Activated naive CD8-positive, alpha-beta T cell treated with anti-CD3 and anti-CD28 coated beads, Interleukin-2, amount 10 ng/mL, durations not matched to agents 7 days and 5 days (primary cell): ENCODE measurements at places on chromosomes 3 and 15. TPM values are rescaled to one million over a fixed set of nuclear protein-coding genes. Genes with fewer than 3 reads are reported as not detected.

The EPHA3 gene
- total RNA-seq: not detected

DNA sequence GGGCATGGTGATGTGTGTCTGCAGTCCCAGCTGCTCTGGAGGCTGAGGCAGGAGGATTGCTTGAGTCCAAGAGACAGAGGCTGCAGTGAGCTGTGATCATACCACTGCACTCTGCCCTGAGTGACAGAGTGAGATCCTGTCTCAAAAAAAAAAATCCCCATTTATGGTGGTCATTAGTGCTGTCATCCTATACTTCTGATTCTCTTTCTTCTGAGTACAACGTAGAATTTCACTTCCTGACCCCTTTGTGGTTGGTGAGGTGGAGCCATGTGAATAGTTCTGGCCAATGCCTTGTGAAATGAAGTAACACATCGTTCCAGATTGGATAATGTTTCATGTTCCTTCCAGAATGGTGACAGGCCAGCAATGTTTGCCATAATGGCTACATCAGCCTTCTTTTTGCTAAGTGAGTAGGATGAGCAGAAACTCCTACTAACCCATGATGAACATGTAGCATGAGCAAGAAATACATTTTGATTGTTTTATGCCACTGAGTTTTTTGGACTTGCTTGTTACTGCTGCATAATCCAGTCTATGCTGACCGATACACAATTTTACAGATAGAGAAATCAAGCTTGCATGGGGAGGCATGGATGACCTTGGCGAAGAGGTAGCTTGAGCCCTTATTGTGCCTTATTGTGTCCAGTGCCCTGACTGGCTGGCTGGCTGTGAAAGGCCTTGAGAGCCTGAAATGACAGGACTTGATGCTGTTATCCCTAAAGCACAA, 30.9 kb upstream of the TLE3 start:
- H3K27ac ChIP-seq: no peak overlapping the region
- no peak overlapping the region for H3K4me3 ChIP-seq
- DNase-seq: no peak
- H3K27me3 ChIP-seq: peaks cover 24% of the 10 kb centered on the region
- H3K36me3 ChIP-seq: peaks cover 3% of the 10 kb centered on the region
- H3K4me1 ChIP-seq: peaks cover 7% of the 10 kb centered on the region

DNA sequence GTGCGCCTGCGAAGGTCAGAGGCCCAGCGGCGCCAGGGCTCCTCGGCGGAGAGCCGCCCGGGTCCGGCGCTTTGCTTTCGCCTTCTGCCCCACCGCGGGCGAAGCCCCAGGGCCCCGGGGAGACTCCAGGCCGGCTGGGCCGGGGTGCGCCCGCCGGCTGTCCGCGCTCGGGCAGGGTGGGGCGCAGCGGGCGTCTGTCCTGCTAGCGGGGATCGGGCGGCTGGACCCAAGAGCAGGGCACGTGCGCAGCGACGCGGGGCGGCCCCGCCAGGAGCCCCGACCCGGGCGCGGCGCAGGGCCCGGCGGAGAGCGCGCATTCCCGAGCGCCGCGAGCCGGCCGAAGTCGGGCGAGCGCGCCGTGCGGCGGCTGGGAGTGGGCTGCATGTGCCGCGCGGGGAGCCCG, 569 bp upstream of the ALDH1A3 start:
- no peak overlapping the region for H3K4me3 ChIP-seq
- H3K27me3 ChIP-seq: peaks cover 68% of the 10 kb centered on the region
- peaks cover 1% of the 10 kb centered on the region for H3K4me1 ChIP-seq
- no peak overlapping the region for H3K27ac ChIP-seq

DNA sequence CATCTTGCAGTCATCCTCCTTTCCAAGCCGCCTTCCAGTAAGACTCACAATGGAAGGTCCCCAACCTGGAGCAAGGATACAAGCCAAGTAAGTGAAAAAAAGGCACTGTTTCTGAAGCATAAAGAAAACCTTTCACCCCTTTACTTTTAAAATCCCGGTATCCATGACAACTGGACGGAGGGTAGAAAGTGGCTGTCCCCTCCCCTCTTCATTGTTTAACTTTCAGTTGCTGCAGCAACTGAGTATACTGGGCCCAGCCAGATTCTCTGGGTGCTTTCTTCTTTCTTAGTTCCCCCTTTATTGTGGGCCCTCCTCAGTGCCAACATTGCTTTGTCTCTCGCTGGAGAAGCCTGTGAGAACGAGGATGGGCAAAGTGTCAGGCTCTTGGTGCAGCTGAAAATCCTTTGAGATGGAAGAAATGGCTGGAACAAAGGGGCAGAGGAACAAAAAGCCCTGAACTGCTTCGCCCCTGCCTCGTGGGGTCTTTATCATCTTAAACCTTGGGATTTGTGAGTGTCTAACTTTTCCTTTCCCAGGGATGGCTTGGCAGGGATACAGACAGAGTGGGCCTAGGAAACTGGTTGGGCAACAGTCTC, 224.0 kb upstream of the RGMA start:
- no peak overlapping the region for H3K4me3 ChIP-seq
- H3K36me3 ChIP-seq: no peaks in the 10 kb centered on the region
- H3K27ac ChIP-seq: no peak overlapping the region
- H3K27me3 ChIP-seq: no peaks in the 10 kb centered on the region

- peaks cover 20% of the 10 kb centered on the region for H3K36me3 ChIP-seq
- DNase-seq: no peak
- H3K27me3 ChIP-seq: no peaks in the 10 kb centered on the region
- no peaks in the 10 kb centered on the region for H3K4me1 ChIP-seq
- no peak overlapping the region for H3K27ac ChIP-seq
These were observed 10.5 kb downstream of the IVD start for GRCh38 chr15:40416056-40416455.

DNA sequence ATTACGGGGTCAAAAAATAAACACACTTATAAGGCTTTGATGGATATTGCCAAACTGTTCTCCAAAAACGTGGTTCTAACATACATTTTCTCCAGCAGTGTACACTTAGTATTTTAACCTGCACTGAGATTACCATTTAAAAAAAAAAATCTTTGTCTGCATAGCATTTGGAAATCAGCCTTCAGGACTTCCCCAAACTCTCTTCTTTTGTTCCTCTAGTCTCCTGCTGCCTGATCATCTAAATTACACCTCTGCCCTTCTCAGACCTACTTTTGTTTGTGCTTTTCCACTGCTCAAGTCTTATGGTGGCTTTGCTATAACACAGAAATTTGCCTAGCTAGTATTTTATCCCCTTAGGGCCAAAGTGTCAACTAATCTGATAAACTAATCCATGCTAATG, 3.8 kb downstream of the NCEH1 start:
- H3K27me3 ChIP-seq: no peaks in the 10 kb centered on the region
- no peak for DNase-seq
- H3K4me3 ChIP-seq: no peak overlapping the region
- H3K36me3 ChIP-seq: no peaks in the 10 kb centered on the region
- no peak overlapping the region for H3K27ac ChIP-seq
- H3K4me1 ChIP-seq: peaks cover 17% of the 10 kb centered on the region

DNA sequence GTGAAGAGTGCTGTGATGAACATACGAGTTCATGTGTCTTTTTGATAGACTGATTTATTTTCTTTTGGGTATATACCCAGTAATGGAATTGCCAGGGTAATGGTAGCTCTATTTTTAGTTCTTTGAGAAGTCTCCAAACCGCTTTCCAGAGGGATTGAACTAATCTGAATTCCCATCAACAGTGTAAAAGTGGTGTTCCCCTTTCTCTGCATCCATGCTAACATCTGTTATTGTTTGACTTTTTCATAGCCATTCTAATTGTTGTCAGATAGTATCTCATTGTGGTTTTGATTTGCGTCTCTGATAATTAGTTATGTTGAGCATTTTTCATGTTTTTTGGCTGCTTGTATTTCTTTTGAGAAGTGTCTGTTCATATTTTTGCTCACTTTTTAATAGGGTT, 54.8 kb upstream of the UTS2B start:
- no peak overlapping the region for H3K27ac ChIP-seq
- DNase-seq: no peak
- no peaks in the 10 kb centered on the region for H3K4me1 ChIP-seq
- H3K27me3 ChIP-seq: no peaks in the 10 kb centered on the region
- H3K4me3 ChIP-seq: no peak overlapping the region

- H3K27me3 ChIP-seq: peaks cover 34% of the 10 kb centered on the region
- DNase-seq: no peak
- no peak overlapping the region for H3K4me3 ChIP-seq
- H3K36me3 ChIP-seq: no peaks in the 10 kb centered on the region
- H3K4me1 ChIP-seq: peaks cover 12% of the 10 kb centered on the region
These were observed 13.7 kb upstream of the ALCAM start for GRCh38 chr3:105352976-105353375.

DNA sequence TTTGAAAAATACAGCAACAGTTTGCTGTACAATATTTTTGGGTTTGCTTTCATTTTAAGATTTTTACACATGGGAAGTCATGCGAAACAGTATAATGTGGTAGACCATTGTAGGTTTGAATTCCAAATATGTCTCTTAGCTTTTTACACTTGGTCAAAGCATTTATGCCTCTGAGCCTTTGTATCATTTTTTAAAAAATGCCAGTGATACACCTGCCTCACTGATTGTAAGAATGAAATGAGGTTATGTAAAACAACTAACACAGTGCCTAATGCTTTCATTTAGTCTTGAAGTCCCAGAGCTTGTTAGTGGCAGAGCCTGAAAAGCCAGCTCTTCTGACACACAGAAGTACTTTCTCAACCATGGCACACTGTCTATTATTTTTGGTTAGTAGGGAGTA, 202.0 kb downstream of the UBE2E2 start:
- H3K27ac ChIP-seq: no peak overlapping the region
- DNase-seq: no peak
- H3K4me1 ChIP-seq: peaks cover 10% of the 10 kb centered on the region
- H3K36me3 ChIP-seq: peaks cover 3% of the 10 kb centered on the region
- peaks cover 22% of the 10 kb centered on the region for H3K27me3 ChIP-seq

- H3K4me3 ChIP-seq: no peak overlapping the region
- peaks cover 11% of the 10 kb centered on the region for H3K4me1 ChIP-seq
- H3K27me3 ChIP-seq: no peaks in the 10 kb centered on the region
- H3K27ac ChIP-seq: no peak overlapping the region
- H3K36me3 ChIP-seq: peaks cover 20% of the 10 kb centered on the region
- DNase-seq: no peak
These were observed 47.6 kb downstream of the ARIH1 start for GRCh38 chr15:72521682-72522081.
